ENCODE measurements at places on chromosomes 2 and 18.

DNA sequence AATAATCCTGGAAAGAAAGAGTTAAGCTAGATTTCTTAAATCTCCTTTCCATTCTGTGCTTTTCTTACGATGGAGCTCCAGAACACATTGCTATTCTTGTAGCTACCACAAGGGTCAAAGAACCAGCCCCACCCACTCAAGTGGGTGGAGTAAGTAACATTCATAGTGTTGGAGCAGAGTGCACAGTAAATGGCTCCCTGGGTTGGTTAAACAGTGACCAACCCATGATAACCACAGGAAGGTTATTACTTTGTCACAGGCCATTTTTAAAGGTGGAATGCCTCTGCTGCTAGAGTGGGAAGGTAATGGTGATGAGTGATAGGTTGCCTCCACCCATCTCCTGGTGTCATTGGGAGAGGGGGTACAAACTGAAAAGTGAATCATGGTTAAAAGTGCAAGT is 13.9 kb downstream of the ARPC2 start:
- DNase-seq = peak; percentile 55

DNA sequence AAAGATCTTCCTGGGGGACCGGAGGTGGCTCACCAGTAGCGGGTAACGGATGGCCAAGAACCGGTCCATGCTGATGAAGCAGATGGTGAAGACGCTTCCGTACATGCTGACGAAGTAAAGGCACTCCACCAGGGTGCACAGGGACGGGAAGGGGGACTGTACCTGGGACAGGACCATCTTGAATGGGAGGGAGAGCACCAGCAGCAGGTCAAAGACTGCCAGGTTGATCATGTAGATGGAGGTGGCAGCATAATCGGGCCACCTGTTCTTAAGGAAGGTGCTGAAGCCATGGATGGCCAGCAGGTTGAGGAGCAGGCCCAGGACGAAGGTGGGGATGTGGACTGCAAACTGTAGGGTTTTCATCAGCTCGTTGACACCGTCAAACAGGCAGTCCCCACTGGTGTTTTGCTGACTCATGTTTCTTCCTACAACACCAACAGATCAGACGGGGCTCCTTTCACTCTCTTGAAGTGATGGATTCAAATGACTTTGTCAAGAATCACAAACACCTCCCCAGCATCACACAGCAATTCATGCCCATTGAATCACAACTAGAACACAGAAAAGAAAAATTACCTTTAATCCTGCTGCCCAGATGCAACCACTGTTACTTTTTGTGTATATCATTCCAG is 14.4 kb downstream of the GPR55 start:
- DNase-seq = no peak

DNA sequence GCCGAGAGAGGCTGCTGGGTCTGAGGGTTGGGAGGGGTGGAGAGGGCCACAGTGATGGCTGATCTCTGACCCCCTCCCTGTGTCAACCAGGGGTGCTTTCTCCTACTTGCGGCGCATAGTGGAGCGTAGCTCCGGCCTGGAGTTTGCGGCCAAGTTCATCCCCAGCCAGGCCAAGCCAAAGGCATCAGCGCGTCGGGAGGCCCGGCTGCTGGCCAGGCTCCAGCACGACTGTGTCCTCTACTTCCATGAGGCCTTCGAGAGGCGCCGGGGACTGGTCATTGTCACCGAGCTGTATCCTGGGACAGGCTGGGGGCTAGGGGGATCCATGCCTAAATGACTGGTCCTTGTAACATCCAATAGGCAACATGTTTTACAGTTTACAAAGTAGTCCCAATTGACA is 20.9 kb upstream of the GMPPA start:
- DNase-seq = no peak

- no peak for DNase-seq
Observed at GRCh38 chr2:1727101-1727771, 17.1 kb downstream of the PXDN start.

- no peak for DNase-seq
Observed at GRCh38 chr2:122157158-122157557, 401.7 kb downstream of the TSN start.

DNA sequence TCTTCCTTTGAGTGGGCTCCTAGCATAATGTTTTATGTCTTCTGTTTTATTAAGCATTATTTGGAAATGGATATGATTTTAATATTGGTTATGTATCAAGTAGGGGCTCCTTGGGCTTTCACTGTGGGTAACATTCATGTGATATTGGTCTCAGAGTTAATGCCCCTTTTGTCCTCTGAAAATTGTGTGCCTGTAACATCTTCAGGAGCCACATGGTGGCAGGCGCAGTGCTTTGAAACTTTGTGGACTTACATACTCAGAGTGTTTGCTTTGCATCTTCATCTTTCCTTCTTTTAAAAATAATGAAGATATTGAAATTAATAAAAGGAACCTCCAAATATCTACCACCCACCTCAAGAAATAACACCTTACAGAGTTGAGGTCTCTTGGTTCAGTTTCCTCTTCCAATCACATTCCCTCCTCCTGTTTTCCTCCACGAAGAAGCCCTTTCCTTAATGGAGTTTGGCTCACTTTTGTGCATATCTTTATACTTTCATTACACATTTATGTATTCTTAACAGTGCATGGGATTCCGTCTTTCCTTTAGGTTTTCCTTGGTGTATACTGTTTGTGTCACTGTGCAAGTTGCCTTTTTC is 73.5 kb downstream of the LIMS1 start:
- DNase-seq = no peak

- no peak for DNase-seq
Observed at GRCh38 chr2:172047566-172048507, 37.5 kb upstream of the DLX1 start.

DNA sequence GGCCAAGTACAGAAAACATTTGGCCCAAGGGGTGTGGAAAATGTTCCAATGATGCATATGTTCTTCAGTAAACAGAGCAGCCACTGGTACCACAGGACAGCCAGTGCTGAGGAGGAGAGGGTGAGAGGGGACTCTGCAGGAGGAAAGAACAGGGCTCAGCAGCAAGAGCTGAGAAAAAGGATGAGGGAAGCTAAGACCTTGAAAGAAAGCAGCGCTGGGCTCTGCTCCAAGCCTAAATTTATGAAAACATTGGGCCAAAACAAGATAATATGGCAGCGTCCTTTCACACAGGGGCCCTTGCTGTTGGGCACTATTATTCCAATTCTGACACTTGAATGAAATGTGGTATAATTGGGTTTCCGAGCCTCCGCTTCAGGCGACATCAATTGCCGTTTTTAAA is 939.0 kb upstream of the FANCL start:
- no peak for DNase-seq

GRCh38 chr18:77551055-77551454 is 301.4 kb downstream of the GALR1 start:
- no peak for DNase-seq

GRCh38 chr2:218964041-218964771 is 4.7 kb downstream of the CDK5R2 start:
- no peak for DNase-seq

GRCh38 chr2:96534701-96535181 is 1.8 kb upstream of the ARID5A start:
- DNase-seq = no peak

DNA sequence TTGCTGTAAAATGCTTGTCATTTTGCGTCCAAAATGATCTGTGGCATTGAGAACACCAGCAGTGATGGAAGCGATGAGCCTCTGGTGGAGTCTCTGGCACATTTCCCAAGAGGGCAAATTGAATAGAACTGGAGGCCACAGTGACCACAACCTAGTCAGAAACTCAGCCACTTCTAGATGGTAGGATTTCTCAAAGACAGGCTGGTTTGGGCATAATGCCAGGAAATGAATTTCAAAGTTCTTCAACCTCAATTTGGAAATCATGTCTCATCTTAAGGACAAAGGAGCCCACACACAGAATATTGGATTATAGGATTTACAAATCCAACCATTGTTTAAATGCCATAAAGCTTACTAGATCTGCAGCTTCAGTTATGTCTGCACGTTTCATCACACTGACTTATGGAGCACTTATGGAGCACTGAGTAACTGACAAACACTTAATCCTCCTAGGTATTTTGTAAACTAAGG is 132.1 kb downstream of the COL6A3 start:
- peak; percentile 63 for DNase-seq

GRCh38 chr2:101752716-101753616 is 55.5 kb downstream of the MAP4K4 start:
- no peak for DNase-seq

- peak; percentile 25 for DNase-seq
Observed at GRCh38 chr2:24507549-24507948, 16.5 kb downstream of the NCOA1 start.
